ENCODE measurements at places on chromosomes 1 and 21. TPM values are rescaled to one million over a fixed set of nuclear protein-coding genes. Genes with fewer than 3 reads are reported as not detected.

LINGO4 gene
- 7.9 TPM for total RNA-seq

DHCR24 gene
- total RNA-seq: 215 TPM

DNA sequence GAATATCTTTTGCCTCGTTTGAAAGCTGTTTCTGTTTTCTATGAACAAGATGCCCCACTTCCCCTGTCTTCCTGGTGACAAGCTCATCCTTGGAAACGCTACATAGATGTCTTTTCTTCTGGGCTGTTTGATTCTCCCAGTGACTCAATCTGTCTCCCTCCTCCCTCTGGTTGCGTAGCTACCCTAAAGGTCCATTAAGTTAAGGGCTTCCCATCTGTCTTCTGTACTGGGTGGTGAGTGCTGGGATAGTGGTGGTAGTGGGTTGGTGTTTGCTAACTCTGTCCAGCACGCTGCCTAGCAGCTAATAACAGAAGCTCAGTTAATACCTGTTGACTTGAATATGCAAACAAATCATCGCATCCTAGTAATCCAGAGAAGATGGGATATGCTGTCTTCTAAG, 50.2 kb upstream of the GCLM start:
- no peaks in the 10 kb centered on the region for H3K4me1 ChIP-seq
- no peak overlapping the region for H3K4me3 ChIP-seq
- H3K27me3 ChIP-seq: no peaks in the 10 kb centered on the region
- DNase-seq: no peak
- H3K27ac ChIP-seq: no peak overlapping the region

KCNK1 gene
- total RNA-seq: 0.17 TPM

GRCh38 chr21:25300632-25301031, 306.6 kb downstream of the MRPL39 start:
- H3K4me1 ChIP-seq: no peaks in the 10 kb centered on the region
- no peaks in the 10 kb centered on the region for H3K27me3 ChIP-seq
- H3K36me3 ChIP-seq: no peaks in the 10 kb centered on the region
- no peak overlapping the region for H3K4me3 ChIP-seq
- H3K27ac ChIP-seq: no peak overlapping the region

- no peaks in the 10 kb centered on the region for H3K27me3 ChIP-seq
- no peak overlapping the region for H3K4me3 ChIP-seq
- no peak for DNase-seq
- no peak overlapping the region for H3K27ac ChIP-seq
Measured at GRCh38 chr1:69523032-69523431, 44.7 kb upstream of the LRRC7 start.

CDA gene
- total RNA-seq: 2.0 TPM

GRCh38 chr1:152941037-152941711, 5.8 kb upstream of the SPRR5 start:
- H3K4me3 ChIP-seq: no peak overlapping the region
- no peak for DNase-seq
- H3K27ac ChIP-seq: no peak overlapping the region
- no peaks in the 10 kb centered on the region for H3K4me1 ChIP-seq
- H3K36me3 ChIP-seq: no peaks in the 10 kb centered on the region

PIAS3 gene
- total RNA-seq: 9.7 TPM

MYBPH gene
- 563 TPM for total RNA-seq

DNA sequence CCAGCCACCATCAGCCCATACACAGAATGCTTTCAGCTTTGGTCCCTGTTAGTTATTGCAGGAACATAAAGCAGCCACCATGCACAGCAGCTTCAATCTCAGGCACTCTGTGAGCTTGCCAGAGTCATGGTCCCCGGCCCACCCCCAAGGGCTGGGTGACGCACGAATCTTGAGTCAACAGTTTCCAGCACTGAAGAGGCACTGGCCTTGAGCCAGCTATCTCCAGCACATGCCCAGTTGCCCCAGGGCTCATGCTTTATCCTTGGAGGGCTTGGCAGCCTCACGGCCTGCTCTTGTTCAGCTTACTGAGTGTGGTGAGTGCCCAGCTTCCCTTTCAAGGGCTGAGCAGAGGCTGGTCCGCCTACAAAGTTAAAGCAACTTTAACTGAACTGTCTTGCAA, 200.7 kb upstream of the RAB4A start:
- no peak overlapping the region for H3K4me3 ChIP-seq
- H3K4me1 ChIP-seq: no peaks in the 10 kb centered on the region
- no peaks in the 10 kb centered on the region for H3K27me3 ChIP-seq
- H3K27ac ChIP-seq: no peak overlapping the region

ODF2L gene
- 4.9 TPM for total RNA-seq

Data from psoas muscle (tissue), 8 donors.